ENCODE measurements at places on chromosomes 11 and 22. TPM values are rescaled to one million over a fixed set of nuclear protein-coding genes. Genes with fewer than 3 reads are reported as not detected.

GRCh38 chr11:130826572-130826971, 89.7 kb downstream of the SNX19 start:
- peaks cover 7% of the 10 kb centered on the region for H3K27me3 ChIP-seq
- H3K4me1 ChIP-seq, result no peaks in the 10 kb centered on the region
- H3K27ac ChIP-seq, result no peak overlapping the region
- H3K36me3 ChIP-seq, result no peaks in the 10 kb centered on the region
- DNase-seq, result no peak

DNA sequence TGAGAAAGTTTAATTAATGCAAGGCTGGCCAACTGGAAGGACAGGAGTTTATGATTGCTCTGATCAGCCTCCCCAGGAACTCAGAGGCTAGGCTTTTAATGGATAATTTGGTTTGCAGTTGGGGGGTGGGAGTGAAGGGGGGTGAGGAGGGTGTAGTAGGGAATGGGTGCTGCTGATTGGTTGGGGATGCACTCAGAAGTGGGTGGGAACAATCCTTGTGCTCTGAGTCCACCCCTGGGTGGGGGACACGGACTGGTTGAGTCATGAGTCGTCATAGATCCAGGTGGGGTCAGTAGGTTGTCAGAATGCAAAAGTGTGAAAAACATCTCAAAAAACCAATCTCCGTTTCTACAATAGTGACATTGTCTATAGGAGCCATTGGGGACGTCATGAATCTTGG, 20.9 kb upstream of the CYB5R3 start:
- no peak overlapping the region for H3K27ac ChIP-seq
- no peaks in the 10 kb centered on the region for H3K36me3 ChIP-seq
- peaks cover 8% of the 10 kb centered on the region for H3K27me3 ChIP-seq
- H3K4me1 ChIP-seq, result peaks cover 25% of the 10 kb centered on the region
- H3K4me3 ChIP-seq, result no peak overlapping the region

DNA sequence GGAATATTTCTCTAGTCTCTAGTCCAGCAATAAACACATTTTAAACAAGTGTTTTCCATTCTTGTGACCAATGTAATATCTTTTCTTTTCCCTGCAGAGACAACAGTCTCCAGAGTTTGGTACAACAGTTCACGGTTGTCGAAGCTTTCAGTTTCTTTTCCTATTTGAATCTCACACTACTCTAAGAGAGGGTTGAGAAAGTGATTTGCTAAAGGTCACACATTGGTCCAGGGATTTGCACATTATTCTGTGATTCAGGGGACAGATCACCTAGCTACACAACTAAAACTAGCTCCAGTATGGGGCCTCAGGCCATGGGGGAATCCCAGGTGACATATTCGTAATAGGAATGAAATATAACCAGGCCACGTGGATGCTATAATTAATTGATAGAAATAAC, 132.5 kb downstream of the HIPK3 start:
- no peak overlapping the region for H3K4me3 ChIP-seq
- H3K4me1 ChIP-seq, result peaks cover 1% of the 10 kb centered on the region
- no peaks in the 10 kb centered on the region for H3K36me3 ChIP-seq
- no peak for DNase-seq
- peaks cover 7% of the 10 kb centered on the region for H3K27me3 ChIP-seq

SVIP gene
- total RNA-seq, result 27.5 TPM

DNA sequence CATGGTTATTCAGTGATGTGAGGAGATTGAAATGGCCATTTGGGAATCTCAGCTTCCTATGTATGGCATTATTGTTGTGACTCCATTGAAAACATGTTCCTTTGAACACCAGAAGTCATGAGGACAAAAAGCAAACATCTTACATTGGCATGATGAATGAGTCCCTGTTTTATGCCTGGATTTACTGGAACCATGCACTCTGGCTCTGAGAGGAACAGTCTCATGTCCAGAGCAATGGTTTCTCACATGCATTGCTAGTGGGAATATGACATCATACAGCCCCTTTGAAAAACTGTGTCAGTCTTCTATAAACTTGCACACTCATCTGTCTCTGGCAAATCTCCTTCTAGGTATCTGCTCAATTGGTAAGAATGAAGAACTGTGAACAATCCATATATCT, 3.4 kb upstream of the KDM4F start:
- H3K4me1 ChIP-seq, result peaks cover 7% of the 10 kb centered on the region
- no peak overlapping the region for H3K27ac ChIP-seq
- no peak for DNase-seq
- peaks cover 20% of the 10 kb centered on the region for H3K27me3 ChIP-seq
- H3K4me3 ChIP-seq, result no peak overlapping the region
- no peaks in the 10 kb centered on the region for H3K36me3 ChIP-seq

SMTNL1 gene
- total RNA-seq, result not detected

DNA sequence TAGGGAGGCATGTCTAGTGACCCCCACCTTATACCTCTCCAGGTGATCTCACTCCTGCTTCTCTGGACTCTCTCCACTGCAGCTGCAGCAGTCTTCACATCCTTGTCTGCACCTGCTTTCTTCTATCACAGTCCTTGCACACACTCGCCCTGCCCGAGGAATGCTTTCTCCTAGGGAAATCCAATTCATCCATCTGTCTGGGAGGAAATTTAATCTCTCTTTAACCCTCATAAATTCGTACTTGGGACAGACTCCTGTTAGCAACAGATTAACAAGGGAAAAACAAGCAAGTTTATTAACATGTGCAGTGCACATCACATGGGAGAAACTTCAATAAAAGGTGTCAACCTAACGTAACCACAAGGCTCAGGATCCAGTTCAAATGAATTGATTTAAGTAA, 11.3 kb upstream of the RCN1 start:
- H3K27ac ChIP-seq, result no peak overlapping the region
- no peaks in the 10 kb centered on the region for H3K36me3 ChIP-seq
- no peak overlapping the region for H3K4me3 ChIP-seq
- H3K4me1 ChIP-seq, result no peaks in the 10 kb centered on the region
- H3K27me3 ChIP-seq, result peaks cover 21% of the 10 kb centered on the region
- DNase-seq, result no peak

DNA sequence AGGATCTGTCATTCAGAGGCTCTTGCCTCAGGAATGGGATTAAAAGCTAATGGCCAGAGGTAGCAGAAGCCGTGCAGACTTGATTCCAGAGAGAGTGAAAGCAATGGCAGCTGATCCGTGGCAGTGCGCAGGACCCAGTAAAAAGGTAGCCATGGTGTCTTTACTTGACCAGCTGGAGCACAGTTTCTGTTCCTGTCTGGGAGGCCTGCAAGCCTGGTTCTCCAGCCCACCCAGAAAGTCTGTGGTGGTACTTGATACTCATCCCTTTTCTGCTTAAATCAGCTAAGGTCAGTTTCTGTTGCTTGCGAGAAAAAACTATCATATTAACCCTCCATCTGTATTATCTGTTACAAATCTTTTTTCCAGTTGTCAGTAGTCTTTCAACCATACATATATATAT, 86.7 kb downstream of the RPS6KA4 start:
- no peak for DNase-seq
- no peak overlapping the region for H3K4me3 ChIP-seq
- peaks cover 23% of the 10 kb centered on the region for H3K27me3 ChIP-seq
- H3K4me1 ChIP-seq, result peaks cover 17% of the 10 kb centered on the region

DNA sequence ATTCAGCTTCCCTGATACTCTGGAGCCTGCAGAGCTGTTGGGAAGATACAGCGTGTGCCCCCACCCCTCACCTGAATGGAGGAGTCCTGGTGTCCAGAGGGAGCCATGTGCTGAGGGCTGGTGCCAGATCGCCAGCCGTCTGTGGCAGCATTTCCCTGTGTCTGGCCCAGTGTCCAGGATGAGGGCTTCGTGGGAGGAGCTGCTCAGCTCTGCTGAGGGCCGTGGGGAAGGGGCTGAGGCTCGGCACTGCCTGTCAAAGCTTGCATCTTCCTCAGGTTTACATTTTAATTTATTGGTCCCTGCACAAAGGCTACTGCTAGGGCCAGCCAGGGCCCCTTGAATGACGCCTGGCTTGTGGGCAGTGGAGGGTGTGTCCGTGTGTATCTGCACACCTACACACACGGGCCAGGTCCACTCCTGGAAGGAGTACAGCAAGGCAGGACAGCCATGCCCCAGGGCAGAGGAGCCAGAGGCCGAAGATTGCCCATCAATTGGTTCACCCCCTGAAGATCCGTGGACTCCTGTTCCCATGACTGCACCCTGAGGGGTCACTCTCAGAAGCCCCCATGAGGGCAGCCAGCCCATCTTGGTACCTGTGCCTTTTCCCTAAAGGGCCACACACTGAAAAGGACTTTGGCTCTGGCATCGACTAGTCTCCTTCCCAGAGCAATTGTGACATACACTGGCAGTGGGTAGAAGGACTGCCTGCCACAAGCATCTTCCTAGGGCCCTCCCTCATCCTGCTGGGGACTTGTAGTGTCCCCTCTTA, 107.7 kb upstream of the PARVA start:
- H3K4me1 ChIP-seq, result no peaks in the 10 kb centered on the region
- H3K27ac ChIP-seq, result no peak overlapping the region
- no peak overlapping the region for H3K4me3 ChIP-seq
- no peaks in the 10 kb centered on the region for H3K36me3 ChIP-seq
- DNase-seq, result no peak
- no peaks in the 10 kb centered on the region for H3K27me3 ChIP-seq

- H3K4me3 ChIP-seq, result no peak overlapping the region
- no peaks in the 10 kb centered on the region for H3K36me3 ChIP-seq
- no peaks in the 10 kb centered on the region for H3K4me1 ChIP-seq
- no peaks in the 10 kb centered on the region for H3K27me3 ChIP-seq
- H3K27ac ChIP-seq, result no peak overlapping the region
Observed at GRCh38 chr11:44825058-44825785, 98.5 kb downstream of the TSPAN18 start.

- no peak overlapping the region for H3K27ac ChIP-seq
- DNase-seq, result no peak
- peaks cover 1% of the 10 kb centered on the region for H3K27me3 ChIP-seq
- no peak overlapping the region for H3K4me3 ChIP-seq
Observed at GRCh38 chr11:85805387-85805786, 5.6 kb downstream of the SYTL2 start.

Data from activated CD4-positive, alpha-beta memory T cell treated with anti-CD3 and anti-CD28 coated beads, Interleukin-2, amount 10 ng/mL, durations not matched to agents 7 days and 5 days (primary cell).